ENCODE measurements at places on chromosomes 2 and 18.
A peak's percentile ranks its signal among the peaks of the same experiment; 100 is the strongest.

DNA sequence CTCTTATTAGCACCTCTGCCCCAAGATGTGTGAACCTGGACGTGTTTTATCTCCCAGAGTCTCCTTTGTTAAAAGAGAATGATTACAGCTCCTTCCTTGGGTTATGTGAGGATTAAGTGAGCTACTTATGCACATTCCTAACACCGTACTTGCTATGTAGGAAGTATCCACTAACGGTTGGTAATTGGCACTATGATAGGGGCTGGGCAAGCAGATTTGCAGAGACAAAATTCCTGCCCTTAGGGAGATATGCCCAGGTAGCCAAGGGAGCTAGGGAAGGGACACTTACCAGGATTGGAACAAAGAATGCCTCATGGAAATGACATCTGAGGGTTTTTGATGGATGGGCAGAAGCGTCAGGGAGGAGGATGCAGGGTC is 11.5 kb upstream of the ALPK2 start:
- DNase-seq, result no peak

DNA sequence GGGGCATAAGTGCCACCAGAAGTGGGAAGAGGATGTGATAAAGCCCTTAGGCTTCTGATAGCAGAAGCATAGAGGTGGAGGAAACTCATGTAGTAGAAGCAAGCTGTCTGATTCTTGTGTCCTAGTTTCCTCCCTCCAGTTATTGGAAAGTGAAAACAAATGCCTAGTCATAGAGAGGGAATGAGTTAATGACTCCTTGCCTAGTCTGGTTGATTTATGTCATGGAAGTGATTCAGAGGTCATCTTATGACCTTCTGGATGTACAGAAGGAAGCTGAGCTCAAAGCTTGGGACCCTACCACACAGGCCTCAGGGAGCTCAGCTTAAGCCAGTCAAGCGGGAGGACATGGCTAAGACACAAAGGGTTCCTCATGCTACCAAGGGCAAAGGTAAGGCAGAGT is 232.2 kb downstream of the THSD7B start:
- DNase-seq, result no peak

GRCh38 chr2:64699712-64700111 is 46.0 kb upstream of the SERTAD2 start:
- DNase-seq, result no peak

GRCh38 chr2:46706264-46706983 is 209.2 kb downstream of the MCFD2 start:
- no peak for DNase-seq

DNA sequence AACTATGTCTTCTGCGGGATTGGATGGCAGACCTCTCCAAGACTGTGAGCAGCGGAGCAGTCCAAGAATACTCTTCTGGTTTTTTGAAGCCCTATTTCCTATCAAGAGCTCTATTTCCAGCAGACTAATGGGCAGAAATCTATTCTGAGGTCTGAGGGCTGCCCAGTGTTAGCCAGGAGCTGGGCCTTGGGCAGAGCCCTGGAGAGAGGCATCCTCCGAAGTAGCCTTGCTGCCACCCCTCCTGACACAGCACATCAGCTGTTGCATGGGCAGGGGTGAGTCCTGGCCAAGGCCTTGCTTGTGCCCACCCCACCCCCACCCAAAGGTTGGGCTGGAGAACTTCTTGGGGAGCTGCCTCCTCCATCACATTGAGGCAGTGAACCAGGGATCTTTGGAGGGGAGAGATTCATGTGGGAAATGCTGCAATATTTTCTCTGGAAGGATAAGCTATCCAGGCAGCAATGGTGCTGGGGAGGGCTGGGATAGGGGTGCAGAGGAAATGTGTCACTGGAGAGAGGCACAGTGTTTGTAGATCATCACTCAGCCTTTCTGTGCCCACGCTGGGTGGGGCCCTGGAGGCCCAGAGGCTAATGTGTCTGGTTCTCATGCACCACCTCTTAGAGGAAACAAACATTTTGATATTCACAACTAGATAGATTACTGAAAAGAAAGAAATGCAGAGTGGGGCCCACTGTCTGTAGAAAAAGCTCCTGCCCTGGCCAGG is 104.7 kb downstream of the VSNL1 start:
- no peak for DNase-seq

DNA sequence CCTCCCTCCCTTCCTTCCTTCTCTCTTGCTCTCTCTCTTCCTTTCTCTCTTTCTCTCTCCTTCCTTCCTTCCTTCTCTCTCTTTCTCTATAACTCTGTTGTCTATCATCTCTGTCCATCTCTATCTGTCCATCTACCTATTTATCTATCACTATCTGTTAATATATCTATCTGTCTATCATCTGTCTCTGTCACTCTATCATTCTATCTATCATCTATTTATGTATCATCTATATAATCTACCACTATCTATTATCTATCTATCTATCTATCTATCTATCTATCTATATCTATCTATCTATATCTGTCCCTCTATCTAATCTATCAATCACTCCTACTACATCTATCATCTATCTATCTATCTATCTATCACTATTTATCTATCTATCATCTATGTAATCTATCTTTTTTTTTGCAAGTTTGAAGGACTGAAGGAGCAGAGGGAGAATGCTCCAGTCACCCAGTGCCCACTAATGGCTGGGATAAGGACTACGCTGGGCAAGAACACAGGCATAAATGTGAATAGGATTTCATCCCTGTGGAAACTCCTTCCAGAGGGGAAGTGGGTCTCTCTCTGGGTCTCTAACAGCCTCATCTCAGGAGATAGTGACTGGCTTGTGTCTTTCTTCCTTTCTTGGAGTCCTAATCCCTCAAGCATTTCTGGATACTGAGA is 427.0 kb downstream of the LPIN1 start:
- DNase-seq, result no peak

- DNase-seq, result no peak
These were observed 6.8 kb upstream of the PCARE start for GRCh38 chr2:29080886-29081743.

DNA sequence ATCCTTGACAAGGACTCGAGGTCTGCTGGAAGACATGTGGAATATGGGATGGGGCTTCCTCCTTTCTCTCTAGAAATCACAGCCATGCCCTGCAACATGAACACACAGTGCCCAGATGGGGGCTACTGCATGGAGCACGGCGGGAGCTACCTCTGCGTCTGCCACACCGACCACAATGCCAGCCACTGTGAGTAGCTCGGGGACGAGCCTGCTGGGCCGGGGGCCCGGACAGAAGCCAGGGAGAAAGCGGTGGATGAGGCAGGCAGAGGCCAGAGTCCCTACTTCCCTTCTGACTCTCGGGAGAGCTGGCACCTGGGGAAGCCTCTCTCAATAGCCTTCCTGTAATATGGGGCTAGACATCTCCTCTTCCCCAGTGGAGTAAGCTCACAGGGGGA is 50.5 kb downstream of the SNED1 start:
- DNase-seq, result no peak

- no peak for DNase-seq
These were observed 85.4 kb upstream of the MYO3B start for GRCh38 chr2:170092436-170093060.

- no peak for DNase-seq
These were observed 266.9 kb upstream of the GULP1 start for GRCh38 chr2:188024811-188025210.

GRCh38 chr2:80579756-80580155 is 275.2 kb upstream of the LRRTM1 start:
- DNase-seq, result no peak

GRCh38 chr2:196963043-196963442 is 36.5 kb upstream of the PGAP1 start:
- DNase-seq, result no peak

DNA sequence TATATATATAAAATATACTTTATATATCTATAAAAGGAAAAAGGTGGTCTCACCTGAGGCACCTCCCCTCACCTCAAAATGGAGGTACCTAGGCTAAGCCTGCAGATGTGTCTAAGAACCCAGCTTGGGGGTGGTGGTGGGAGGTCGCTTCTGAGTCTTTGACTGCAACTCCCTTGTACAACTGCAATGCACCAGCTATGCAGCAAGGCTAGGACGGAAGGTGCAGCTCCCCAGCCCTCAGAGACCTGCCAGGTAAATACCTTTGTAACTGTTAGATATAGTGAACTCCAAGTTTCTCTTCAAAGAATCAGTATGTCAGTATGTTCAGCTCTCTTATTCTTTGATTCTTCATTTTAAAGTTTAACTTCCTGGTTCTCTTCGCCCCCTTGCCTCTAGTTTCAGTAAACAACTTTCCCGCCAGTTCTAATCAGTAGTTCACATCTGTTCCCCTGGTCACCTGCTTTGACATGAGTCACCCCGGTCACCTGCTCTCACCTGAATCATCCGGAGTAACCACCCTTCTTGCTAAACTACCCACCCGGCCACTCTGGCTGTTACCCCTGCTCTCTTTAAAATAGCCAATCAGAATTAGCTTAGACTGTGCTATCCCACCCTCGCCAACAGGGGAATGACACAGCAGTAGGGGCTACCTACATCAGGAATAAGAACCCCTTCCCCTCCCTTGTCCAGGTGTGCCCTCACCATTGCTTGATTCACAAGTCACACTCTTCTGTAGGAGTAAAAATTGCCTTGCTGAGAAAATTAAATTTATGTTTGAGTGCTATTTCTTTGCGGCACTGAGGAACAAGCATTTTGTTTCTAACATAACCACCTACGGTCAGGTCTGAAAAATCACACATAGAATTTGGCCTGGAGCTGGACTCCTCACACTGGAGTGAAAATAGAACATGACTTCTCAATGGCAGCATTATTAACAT is 24.7 kb upstream of the IMPA2 start:
- DNase-seq, result no peak

DNA sequence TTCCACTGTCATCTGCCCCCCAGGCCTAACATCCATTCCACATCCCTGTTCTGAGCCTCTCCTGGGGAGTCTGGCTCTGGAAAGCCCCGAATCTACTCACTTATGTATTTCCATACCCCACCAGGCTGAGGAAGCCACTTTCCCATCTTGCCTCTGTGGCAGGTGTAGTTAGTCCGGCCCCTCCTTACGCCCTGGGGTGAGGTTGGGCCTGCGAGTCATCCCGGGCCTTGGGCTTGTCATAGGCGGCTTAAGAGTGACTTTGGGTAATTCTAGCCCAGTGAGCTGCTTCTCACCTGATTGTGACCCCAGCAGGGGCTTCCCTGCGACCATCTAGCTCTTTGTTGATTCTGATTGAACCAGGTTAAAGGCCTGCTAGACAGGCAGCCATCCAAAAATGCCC is 21.1 kb downstream of the PCARE start:
- no peak for DNase-seq

- no peak for DNase-seq
These were observed 32.8 kb downstream of the FAM178B start for GRCh38 chr2:96953611-96953978.

- no peak for DNase-seq
These were observed 56.5 kb downstream of the MAPRE2 start for GRCh38 chr18:35097763-35098162.

GRCh38 chr2:73415906-73416305 is 30.3 kb downstream of the ALMS1 start:
- no peak for DNase-seq

GRCh38 chr2:36147670-36148390 is 207.7 kb upstream of the CRIM1 start:
- no peak for DNase-seq

GRCh38 chr2:147365622-147366021 is 479.2 kb upstream of the ACVR2A start:
- no peak for DNase-seq

GRCh38 chr18:25109484-25109883 is 242.5 kb downstream of the ZNF521 start:
- no peak for DNase-seq

DNA sequence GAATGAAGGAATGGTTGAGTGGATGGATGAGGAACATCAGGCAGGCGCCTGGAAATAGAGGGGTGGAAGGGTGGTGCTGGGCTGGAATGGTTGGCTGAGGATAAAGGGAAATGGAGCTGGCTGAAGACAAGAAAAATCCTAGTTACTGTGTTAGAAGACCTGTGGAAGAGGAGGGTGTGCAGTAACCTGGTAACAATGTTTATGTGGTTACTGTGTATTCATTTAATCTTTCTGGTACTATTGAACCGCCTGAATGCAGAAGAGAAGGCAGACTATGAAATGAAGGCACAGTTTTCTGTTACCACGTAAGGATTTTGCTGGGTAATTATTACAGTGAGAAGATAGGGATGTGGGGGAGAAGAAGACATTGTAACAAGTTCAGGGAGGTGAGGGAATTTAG is 110.3 kb upstream of the MGAT5 start:
- no peak for DNase-seq

DNA sequence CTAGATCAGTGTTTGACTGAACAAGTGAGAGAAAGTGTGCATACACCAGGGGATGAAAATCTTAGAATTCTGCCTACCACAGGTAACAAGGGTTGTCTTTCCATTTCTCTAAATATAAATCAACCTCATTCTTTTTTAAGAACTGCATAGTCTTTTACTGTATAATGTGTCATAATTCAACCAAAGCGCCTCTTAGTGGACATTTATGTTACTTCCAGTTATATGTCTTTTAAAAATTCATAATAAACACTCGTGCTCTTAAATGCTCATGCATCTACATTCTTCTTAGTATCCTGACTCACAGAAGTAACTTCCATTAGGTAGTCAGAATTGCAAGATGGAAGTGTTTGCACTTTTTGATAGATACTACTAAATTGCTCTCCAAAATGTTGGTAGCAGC is 76.2 kb downstream of the CHRNA1 start:
- peak; percentile 57 for DNase-seq

DNA sequence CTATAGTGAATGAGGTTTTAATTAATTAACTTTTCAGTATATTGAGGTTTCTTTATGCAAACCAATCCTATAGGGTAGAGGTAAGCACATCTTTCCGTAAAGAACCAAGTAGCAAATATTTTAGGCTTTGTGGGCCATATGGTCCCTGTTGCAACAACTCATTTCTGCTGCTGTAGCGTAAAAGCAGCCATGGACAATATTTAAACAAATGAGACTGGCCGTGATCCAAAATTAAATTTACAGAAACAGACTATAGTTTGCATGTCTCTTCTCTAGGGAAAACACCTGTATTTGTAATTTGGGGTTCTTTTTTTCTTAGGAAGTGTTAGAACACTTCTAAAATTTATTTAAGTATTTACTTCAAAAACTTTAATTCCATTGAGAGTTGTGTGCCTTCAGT is 104.3 kb downstream of the KYNU start:
- DNase-seq, result no peak

GRCh38 chr18:34779112-34779511 is 69.0 kb downstream of the DTNA start:
- no peak for DNase-seq

GRCh38 chr2:73841912-73842738 is 13.4 kb downstream of the STAMBP start:
- DNase-seq, result no peak

DNA sequence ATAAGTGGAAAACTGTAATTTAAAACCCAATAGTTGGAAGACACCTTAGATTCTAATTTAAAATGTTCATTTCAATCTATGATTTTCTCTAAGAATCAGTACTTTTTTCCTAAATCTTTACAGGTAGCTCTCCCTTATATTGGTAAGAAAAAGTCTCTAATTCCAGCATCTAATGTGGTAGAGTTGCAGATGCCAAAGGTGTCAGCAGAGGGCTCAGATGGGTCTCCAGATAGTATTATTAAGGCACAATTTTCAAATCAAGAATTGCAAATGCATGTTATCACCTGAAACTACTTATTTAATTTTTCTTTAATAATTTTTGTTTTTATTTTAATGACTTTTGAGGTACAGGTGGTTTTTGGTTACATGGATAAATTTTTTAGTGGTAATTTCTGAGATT is 25.5 kb upstream of the ITGA4 start:
- DNase-seq, result no peak

- DNase-seq, result no peak
These were observed 111.5 kb downstream of the MGAT5 start for GRCh38 chr2:134365356-134365755.

- no peak for DNase-seq
These were observed 549.9 kb downstream of the XIRP2 start for GRCh38 chr2:167438206-167438605.

- DNase-seq, result peak; percentile 9
These were observed 5.7 kb downstream of the PPP1R1C start for GRCh38 chr2:181991171-181991885.

Measured in KBM-7 (cell line).